ENCODE measurements at places on chromosomes 5 and 9. TPM values are rescaled to one million over a fixed set of nuclear protein-coding genes. Genes with fewer than 3 reads are reported as not detected.

- DNase-seq, result no peak
These were observed 79.3 kb downstream of the STARD4 start for GRCh38 chr5:111432883-111433536.

The BTNL8 gene
- total RNA-seq, result not detected

GRCh38 chr5:159051421-159052282 is 48.1 kb downstream of the EBF1 start:
- peak; percentile 34 for DNase-seq

DNA sequence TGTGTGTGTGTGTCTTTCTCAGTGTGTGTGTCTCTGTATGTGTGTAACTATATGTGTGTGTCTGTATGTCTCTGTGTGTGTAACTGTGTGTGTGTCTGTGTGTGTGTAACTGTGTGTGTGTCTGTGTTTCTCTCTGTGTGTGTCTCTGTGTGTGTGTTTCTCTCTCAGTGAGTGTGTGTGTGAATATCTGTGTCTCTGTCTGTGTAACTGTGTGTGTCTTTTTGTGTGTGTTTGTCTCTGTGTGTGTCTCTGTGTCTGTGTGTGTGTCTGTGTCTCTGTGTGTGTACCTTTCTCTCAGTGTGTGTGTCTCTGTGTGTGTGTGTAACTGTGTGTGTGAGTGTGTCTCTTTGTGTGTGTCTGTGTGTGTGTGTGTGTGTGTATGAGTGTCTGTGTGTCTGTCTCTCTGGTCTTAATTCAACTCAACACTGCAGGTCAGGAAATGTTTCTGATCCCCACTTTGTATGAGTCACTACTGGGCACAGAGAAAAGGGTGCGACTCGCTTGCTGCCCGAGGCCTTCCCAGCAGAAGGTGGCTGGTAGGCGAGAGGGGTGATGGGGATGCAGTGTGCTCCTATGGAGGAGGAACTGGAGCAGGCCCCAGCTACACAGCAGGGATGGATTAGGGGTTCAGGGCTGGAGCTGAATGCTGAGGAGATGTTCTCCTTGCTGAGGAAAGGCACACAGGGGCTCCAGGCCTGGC is 52.1 kb downstream of the NSG2 start:
- peak; percentile 52 for DNase-seq

GRCh38 chr5:93819668-93820067 is 78.3 kb upstream of the POU5F2 start:
- no peak for DNase-seq

GRCh38 chr9:83209188-83209731 is 146.3 kb upstream of the RASEF start:
- DNase-seq, result no peak

DNA sequence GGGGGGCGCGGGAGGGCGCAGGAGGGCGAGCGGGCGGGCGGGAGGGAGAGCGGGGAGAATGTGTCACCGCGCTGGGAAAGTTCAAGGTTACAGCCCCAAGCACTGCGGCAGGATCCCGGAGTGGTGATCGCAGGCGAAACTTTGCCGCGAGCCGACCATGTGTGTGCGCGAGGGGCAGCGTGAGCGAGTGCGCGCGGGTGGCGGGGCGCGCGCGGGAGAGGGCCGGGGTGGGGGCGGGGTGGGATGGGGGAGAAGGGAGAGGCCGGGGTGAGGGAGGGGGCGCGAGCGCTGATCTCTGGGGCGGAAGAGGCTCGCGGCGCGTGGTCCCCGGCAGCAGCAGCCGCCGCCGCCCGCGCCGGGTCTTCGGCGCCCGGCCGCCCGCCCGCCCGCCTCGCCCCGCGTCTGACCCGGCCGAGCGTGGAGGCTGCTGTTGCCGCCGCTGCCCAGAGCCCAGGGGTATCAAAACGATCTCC is at the start of gene NFIB:
NFIB (minus strand) TSS at position 191 of the 473 bp plus-strand sequence. CDS start 630 bp downstream, outside the sequence.
- DNase-seq, result peak; percentile 63

The NDST1 gene
- total RNA-seq, result 44.2 TPM

GRCh38 chr5:66891184-66891925 is 295.2 kb downstream of the MAST4 start:
- peak; percentile 40 for DNase-seq

The OXCT1 gene
- total RNA-seq, result 17.8 TPM

- DNase-seq, result no peak
These were observed 199.9 kb downstream of the PTTG1 start for GRCh38 chr5:160621526-160621925.

DNA sequence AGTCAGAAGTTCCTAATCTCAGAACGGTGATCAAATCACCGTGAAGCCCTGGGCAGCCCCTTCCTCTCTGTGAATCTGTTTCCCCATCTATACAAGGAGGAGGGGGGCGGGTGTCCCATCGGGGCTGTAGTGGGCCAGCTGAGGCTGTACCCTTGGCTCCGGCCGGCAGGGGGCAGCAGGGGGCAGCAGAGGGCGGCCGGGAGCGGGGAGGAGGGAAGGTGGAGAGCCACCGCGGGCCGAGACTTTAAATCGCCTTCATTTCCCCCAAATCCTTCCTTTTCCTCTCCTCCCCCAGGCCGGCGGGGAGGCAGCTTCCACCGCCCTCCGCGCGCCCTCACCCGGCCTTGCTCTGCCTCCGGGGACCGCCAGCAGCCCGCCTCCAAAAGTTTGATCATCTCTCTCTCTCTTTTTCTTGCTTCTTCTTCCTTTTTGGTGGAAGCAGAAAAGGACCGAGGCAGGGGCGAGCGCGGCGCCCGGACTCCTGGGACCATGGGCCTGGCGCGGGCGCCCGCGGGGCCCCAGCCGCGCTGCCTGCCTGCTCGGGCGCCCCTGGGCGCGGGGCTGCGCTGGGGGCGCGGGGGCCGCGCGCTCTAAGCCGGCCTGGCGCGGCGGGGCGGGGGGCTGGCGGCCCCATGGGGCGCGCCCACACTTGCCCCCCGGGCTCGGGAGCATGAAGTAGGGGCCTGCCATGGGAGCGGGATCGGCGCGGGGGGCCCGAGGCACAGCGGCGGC is at the start of gene COL27A1:
COL27A1 (plus strand) TSS at position 275 of the 732 bp plus-strand sequence; CDS start at position 689, 414 bp downstream.
- peak; percentile 81 for DNase-seq

The FAM120A gene
- 62.5 TPM for total RNA-seq

- DNase-seq, result peak; percentile 15
These were observed 37.6 kb upstream of the IPPK start for GRCh38 chr9:92707530-92707929.

DNA sequence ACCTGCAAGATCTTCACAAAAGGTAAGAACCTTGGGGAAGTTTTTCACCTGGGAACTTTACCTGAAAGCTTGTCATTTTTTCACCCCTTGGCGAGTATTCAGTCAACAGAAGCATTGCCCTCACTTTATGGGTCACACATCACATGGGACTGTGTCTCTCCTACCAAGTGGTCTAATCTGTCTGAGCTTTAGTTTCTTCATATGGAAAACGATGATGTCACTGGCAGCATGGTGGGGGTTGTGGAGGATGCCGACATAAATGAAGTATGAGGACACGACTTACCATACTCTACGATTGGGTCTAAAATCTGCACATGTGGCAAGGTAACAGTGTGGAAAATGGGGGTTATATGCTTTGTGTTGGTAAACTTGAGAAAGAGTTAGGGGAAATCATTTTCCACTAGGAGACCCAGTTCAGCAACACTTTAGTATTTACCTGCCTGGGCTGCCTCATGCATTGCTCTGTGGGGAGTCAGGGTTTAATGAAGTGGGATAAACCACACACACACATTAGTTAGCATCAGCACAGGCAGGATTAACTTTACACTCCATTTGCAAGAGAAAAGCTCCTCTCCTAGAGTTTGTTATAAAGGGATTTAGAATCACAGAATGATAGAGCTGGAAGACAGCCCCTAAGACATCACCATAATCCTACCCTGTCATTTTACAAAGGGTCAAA is 19.8 kb upstream of the PAX5 start:
- DNase-seq, result no peak

The RGS7BP gene
- not detected for total RNA-seq

GRCh38 chr5:16666130-16666882 is 49.5 kb upstream of the RETREG1 start:
- DNase-seq, result no peak

The CTXN3 gene
- total RNA-seq, result not detected

GRCh38 chr5:77305222-77305846 is 94.9 kb downstream of the PDE8B start:
- no peak for DNase-seq

GRCh38 chr5:55344392-55344992 is 36.7 kb downstream of the MTREX start:
- peak; percentile 47 for DNase-seq

DNA sequence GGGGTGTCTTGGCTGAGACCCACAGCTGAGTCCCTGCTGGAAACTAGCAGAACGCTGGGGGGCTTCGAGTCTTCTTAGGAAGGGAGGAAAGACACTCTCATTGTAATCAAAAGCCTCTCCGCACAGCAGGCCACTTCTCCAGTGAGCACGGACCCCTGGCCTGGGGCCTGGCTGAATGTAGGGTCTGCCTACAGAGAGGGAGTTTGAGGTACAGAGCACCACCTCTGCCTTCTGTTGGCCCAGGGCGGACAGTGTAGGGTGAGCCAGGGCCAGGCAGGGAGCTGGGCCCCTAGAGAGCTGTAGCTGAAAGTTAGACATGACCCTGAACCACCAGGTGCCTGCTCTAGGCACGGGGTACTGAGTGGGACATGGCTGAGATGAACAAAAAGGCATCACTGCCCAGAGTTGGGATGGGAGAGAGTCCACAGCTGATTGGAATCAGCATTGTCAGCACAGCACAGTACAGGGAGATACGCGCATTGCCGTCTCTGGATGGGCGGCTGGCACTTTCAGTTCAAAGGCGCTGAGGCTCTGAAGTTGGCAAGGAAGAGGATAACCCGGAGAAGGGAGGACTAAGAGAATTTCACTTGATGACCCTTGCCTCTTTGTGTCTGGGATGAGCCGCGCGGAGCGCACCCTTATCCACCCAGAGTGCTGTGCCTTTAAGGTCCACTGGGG is 363 bp upstream of the SLC25A48 start:
- DNase-seq, result no peak

The PLAC8L1 gene
- not detected for total RNA-seq

- DNase-seq, result peak; percentile 30
These were observed 79.0 kb downstream of the AK8 start for GRCh38 chr9:132798817-132799790.

The AGXT2 gene
- total RNA-seq, result 0.07 TPM

- peak; percentile 98 for DNase-seq
These were observed 96.8 kb downstream of the ZNF608 start for GRCh38 chr5:124649491-124650146.

The RRAGA gene
- total RNA-seq, result 71.3 TPM

DNA sequence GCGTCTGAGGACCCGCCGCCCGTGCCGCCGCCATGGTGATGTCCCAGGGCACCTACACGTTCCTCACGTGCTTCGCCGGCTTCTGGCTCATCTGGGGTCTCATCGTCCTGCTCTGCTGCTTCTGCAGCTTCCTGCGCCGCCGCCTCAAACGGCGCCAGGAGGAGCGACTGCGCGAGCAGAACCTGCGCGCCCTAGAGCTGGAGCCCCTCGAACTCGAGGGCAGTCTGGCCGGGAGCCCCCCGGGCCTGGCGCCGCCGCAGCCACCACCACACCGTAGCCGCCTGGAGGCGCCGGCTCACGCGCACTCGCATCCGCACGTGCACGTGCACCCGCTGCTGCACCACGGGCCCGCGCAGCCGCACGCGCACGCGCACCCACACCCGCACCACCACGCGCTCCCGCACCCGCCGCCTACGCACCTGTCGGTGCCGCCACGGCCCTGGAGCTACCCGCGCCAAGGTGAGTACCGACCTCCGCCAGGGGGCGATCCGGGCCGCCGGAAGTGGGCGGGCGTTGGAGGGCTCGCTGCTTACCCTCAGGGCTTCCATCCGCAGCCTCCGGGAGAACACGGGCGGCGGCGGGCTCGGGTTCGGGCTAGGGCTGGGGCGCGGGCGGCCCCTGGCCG is 8.5 kb downstream of the PRR7 start:
- DNase-seq, result peak; percentile 65

GRCh38 chr5:113103330-113103729 is 126.7 kb downstream of the DCP2 start:
- no peak for DNase-seq
